Fibroblast of skin of right biceps (primary cell): ENCODE measurements at places on chromosomes 2 and 18.

DNA sequence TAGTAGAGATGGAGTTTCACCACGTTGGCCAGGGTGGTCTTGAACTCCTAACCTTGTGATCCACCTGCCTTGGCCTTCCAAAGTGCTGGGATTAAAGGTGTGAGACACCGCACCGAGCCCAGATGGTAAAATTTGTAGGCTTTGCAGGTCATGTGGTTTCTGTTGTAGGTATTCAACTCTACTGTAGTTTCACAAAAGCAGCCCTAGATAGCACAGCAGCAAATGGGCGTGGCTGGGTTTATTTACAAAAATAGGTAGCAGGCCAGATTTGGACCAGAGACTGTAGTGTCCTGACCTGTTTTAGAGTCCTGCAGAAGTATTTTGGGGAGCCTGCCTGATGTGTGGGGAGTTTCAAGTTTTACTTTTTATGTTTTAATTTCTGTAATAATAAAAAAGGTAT lies 84.1 kb upstream of the RASGRP3 start:
- DNase-seq, result no peak

GRCh38 chr2:43605851-43606250 lies 10.0 kb upstream of the THADA start:
- DNase-seq, result no peak

DNA sequence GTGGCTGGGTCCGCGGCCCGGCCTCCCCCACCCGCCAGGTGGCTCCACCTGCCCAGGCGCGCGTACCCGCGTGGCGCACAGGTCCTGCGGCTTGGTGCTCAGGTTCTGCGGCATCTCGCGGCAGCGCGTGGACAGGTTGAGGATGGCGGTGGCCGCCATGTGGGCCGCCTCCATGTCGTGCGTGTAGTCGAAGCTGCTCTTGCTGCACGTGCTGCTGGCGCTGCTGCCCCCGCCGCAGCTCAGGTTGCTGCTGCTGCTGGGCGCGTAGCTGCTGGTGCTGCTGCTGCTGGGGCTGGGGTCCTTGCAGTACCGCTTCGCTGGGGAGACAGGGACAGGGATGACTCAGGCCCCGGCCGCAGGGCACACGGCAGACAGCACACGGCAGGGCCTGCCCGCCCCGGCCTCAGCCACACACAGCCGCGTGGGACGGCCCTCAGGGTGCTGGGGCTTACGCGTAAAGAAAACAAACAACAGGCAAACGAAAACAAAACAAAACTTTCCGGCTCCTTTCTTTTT lies 147.7 kb upstream of the PXDN start:
- DNase-seq, result no peak

DNA sequence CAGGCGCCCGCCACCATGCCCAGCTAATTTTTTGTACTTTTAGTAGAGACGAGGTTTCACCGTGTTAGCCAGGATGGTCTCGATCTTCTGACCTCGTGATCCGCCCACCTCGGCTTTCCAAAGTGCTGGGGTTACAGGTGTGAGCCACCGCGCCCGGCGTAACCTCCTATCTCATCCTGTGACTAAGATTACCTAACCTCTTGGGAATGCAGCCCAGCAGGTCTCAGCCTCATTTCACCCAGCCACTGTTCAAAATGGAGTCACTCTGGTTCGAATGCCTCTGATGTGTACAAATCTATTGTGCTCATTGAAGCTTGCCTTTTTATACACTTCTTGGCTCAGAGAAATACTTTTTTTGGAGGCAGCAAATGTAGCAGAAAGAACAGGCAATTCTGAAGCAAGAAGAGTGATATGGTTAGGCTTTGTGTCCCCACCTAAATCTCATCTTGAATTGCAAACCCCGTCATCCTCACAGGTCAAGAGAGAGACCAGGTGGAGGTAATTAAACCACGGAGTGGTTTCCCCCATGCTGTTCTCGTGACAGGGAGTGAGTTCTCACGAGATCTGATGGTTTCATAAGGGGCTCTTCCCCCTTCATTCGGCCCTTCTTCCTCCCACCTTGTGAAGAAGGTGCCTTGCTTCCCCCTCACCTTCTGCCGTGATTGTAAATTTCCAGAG lies 60.6 kb downstream of the SLC4A3 start:
- no peak for DNase-seq
